ENCODE measurements at places on chromosomes 6 and 20.

GRCh38 chr6:47318236-47318989, 8.7 kb upstream of the TNFRSF21 start:
- no peak for DNase-seq

DNA sequence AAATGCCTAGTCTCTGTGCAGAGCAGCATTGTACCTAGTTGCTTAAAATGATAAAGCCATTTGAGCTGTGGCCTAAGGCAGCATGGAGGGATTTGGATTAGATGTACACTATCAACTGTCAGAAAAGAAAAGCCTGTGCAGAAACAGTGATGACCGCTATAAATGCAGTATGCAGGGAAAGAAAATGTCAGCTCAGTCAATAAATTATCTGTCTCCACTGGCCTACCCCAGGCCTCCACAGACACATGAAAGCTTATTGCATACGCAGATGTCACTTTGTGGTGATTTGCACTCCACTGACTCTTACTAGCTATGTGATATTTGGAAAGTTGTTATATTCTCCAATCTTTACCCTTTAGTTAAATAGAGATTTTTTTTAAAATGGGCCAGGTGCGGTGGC, 221.9 kb upstream of the OPRM1 start:
- DNase-seq: no peak

DNA sequence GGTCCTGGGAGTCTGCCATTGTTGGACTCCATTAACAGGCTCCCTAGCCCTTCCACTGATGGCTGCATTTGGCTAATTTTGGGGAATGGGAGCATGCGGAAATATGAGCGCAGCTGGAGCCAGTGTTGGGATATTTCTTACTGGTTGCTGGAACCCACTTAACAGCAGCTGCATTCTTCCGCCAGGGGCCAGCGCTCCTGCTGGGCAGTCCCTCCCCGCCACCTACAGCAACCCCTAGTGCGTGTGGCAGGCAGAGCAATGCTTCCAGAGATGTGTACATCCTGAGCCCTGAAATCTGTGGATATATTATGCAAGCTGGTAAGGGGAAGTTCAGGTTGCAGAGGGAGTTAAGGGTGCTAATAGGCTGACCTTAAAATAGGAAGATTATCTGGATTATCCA, 16.4 kb downstream of the CST8 start:
- no peak for DNase-seq

GRCh38 chr20:62875419-62876361, 14.1 kb upstream of the TCFL5 start:
- peak; percentile 79 for DNase-seq

GRCh38 chr20:32453467-32454163, 95.5 kb downstream of the ASXL1 start:
- DNase-seq: no peak

- DNase-seq: no peak
Observed at GRCh38 chr20:19940988-19941460, 76.1 kb upstream of the NAA20 start.

DNA sequence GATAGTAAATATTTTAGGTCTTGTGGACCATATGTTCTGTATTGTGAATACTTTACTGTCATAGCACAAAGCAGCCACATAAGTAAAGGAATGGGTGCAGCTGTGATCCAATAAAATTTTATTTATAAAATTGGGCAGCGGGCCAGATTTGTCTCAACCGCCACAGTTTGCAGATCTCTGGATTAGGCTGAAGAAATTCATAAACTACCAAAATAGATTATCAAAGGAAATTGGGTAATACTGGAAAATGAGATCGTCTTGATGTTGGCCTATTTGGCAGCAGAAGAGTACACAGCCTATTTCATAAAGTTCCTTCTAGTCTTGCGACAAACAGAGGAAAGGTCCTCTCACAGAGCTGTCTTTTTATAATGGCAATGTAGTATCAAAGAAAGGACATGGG, 69.8 kb downstream of the DZANK1 start:
- no peak for DNase-seq

DNA sequence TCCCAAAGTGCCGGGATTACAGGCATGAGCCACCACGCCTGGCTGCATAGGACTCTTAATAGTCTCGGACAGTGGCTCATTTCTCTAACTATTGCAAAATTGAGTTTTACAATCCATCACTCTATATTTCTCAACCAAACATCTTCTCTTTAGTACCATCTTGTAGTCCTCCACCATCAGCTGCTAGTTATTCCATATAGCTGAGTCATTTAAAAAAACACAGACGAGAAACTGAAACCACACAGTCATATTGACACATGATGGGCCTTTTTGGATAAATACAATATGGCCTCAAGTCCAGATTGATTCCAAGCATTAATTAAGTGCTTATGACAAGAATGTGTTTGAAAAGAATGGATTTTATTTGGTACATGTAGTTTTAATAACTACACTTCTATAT, 599.1 kb downstream of the MEI4 start:
- DNase-seq: no peak

DNA sequence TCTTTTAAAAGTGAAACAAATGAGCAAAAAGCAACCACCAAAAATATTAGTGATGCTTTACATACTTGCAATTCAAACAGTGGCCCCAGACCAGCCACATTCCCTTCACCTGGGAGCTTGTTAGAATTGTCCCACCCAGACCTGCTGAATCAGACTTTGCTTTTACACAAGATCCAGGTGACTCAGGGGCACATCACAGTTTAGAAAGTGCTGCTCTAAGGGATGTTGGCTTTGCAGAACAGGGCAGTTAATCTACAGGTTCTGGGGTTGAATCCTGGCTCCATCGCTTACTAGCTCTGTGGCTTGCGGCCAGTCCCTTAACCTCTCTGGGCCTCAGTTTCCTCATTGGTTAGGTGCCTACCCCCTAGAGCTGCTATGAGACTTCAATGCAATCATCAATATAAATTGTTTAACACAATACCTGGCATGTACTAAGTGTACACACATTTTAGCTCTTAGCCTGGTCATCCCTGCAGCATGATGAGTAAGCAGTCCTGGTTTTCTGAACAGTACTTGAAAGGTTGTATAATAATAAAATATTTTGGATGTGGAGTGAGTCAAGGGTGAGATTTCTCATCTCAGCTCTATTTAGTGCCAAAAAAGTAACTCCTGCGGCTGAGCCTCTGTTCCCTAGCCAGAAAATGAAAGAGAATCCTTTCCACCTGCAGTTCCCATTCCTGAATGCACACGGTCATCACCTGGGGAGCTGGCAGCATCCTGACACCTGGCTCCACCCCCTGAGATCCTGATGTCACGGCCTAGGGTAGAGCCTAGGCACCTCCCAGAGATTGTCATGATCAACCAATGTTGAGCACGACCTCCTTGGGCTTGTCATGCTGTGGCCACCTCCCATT, 162.7 kb downstream of the ANKRD60 start:
- no peak for DNase-seq

- DNase-seq: no peak
Observed at GRCh38 chr6:109678240-109678639, 12.8 kb downstream of the AK9 start.

DNA sequence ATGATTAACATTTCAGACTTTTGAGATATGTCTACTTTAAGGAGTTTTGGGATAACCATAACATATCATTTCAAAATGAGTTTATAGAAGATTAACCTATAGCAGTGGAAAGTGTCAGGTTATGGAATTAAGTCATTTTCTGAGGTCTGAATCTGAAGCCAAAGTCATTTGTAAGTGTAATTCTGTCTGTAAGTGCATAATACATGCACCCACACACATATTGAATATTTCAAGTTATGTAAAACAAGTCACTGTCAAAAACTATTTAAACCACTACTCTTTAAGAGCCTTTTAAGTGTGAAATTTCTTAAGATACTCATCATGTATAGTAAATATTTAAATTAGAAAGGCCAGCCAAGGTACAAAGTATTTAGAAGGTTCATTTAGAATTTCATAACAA, 115.8 kb upstream of the HMGCLL1 start:
- no peak for DNase-seq

- DNase-seq: no peak
Observed at GRCh38 chr6:127206531-127207095, 60.1 kb upstream of the RNF146 start.

GRCh38 chr6:41161851-41162552, 914 bp downstream of the TREM2 start:
- DNase-seq: no peak

DNA sequence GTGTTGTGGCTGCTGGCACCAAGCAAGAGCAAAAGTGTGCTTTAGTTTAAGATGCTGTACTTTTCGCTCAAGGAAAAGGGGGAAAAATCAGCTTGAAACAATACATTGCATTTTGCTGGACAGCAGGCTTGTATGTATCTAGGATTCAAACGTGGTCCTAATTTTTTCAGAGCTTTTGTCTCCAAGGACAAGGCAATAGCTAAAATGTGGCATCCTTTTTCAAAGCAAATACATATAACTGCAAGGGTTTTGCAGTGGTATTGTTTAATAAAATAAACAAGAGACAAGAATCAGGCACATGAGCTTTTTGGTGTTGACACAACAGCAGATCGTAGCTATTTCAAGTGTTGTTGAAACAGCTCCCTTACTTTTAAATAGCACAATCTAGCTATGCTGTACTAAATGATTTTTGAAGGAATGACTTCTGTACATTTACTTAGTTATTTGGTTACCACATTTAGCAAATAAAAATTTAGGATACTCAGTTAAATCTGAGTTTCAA, 137.0 kb upstream of the HEY2 start:
- DNase-seq: no peak

DNA sequence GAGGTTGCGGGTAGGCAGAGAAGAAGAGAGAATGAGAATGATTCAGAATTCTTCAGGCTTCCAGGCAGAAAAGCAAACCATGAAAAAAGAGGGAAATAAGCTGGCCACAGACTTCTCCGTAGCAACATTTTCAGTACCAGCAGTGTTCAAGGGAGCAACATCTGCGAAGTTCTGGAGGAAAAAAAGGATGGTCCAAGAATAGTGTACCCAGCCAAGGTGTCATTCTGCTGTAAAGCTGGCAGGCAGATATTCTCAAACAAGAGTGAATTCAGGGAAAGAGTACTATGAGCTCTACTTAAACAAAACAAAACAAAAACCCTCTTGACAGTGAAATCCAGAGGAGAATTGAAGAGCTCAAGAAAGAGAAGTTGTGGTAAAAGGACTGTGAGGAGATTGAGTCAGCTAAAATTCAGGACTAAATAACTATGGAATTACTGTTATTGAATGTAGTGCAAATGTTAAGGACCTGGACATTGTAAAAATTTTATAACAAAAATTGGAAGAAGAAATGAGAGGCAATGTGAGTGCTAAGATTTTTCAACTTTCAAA, 86.5 kb downstream of the ATRN start:
- DNase-seq: no peak

DNA sequence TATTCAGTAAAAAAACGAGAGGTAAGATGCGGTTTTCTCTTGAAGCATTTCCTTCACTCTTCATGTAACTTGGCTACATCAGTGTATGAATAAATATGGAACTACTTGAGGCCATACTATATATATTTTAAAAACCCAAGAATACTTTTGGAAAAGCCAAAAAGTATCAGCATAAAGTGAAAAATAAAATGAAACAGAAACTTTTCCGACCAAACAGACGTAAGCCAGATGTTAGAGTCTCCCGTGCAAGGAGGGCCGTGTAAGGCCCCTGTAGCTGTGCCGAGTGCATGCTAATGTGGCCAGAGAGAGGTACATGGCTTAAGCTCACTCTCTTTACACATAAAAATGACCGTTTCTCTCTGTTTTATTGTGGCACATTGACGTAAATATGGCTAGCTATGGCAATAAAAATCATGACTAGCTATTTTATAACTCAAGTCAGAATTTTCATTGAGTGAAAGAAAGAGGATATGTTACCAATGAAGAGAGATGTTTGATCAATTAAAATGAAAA, 140.1 kb upstream of the GMDS start:
- DNase-seq: no peak

GRCh38 chr6:125658759-125659431, 90.5 kb upstream of the HEY2 start:
- DNase-seq: no peak

- no peak for DNase-seq
Observed at GRCh38 chr6:113591896-113592827, 265.0 kb upstream of the MARCKS start.

GRCh38 chr6:24766680-24767462, 7.9 kb upstream of the GMNN start:
- DNase-seq: no peak

DNA sequence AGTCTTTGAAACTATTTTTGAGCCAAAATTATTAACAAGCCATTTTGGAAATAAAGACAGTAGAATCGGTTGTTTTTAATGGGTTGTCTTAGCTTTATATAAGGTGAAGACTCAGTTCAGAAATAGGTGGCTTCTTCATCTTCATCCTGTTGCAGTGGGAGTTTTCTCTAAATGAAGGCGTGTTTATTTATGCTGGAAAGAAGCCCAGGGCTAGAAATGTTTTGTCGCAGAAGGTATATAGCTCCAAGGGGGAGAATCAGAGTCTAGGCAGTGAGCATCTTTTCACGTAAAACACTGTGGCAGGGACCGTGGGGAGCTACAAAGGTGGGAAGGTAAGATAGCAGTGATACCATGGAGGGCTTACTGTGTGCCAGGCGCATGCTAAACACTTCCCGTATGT, 34.3 kb downstream of the FARS2 start:
- no peak for DNase-seq

- no peak for DNase-seq
Observed at GRCh38 chr20:33408313-33408712, 7.0 kb upstream of the CDK5RAP1 start.

GRCh38 chr6:31905041-31905440, 3.2 kb upstream of the ZBTB12 start:
- DNase-seq: no peak

DNA sequence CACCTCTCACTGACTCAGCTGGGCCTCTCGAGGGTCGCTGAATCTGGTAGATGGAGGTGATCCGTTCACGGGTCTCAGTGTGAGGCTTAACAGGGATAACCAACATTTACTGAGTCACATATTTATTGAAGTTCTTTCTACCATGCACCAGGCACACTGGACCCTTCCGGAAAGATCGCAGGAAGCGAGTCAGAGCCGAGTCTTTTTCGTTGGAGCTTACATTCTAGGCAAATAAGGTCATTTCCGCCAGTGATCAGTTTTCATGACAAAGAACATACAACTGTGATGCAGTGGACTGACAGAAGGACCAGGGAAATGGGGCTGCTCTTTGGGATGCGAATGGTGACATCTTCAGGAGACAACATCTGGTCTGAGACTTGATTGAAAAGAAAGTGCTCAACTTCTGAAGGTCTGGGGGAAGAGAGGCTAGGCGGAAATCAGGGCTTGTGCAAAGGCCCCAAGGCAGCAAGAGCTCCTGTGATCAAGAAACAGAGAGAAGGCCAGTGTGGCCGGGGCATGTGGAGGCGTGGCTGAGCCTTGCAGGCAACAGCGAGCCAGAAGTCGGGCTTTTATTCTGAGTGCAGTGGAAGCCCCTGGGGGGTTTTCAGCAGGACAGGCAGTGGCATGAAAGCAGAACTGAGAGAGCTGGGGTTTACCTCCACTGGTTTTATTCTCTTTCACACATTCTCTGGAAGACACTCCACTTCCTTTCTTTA, 56.7 kb downstream of the APCDD1L start:
- DNase-seq: no peak

GRCh38 chr20:21528870-21529269, 15.0 kb upstream of the NKX2-2 start:
- DNase-seq: no peak

- DNase-seq: no peak
Observed at GRCh38 chr6:40727271-40727670, 140.1 kb upstream of the LRFN2 start.

All from neural crest cell (in vitro differentiated cells).